Jurkat, Clone E6-1 (cell line): ENCODE measurements at places on chromosomes 3 and 15.
A peak's percentile ranks its signal among the peaks of the same experiment; 100 is the strongest.

- DNase-seq: no peak
Measured at GRCh38 chr3:51975852-51976549, 1.1 kb downstream of the ABHD14A start.

DNA sequence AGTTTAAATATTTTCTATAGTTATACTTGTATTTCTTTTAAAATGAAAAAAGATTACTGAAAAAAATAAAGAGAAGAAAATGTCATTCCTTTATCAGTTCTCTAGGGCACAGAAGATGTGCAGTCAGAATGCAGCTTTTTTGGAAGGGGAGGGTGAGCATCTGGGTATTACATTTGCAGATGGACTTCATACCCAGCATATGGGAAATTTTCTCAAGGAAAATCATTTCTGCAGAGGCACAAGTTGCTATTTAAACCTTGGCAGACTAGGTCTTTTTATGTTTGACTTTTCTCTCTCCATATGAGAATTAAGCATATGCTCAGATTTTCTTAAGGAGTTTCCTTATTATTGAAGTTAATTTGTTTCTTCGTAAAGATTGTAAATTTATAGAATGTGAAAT lies 39.5 kb upstream of the ZNF385D start:
- no peak for DNase-seq

GRCh38 chr3:8575364-8576104 lies 69.1 kb downstream of the SSUH2 start:
- DNase-seq: no peak

- no peak for DNase-seq
Measured at GRCh38 chr3:185051801-185052200, 101.1 kb downstream of the C3orf70 start.

GRCh38 chr3:159196359-159196758 lies 394.5 kb downstream of the MFSD1 start:
- DNase-seq: no peak

GRCh38 chr3:179036226-179036625 lies 35.4 kb downstream of the ZMAT3 start:
- DNase-seq: no peak

DNA sequence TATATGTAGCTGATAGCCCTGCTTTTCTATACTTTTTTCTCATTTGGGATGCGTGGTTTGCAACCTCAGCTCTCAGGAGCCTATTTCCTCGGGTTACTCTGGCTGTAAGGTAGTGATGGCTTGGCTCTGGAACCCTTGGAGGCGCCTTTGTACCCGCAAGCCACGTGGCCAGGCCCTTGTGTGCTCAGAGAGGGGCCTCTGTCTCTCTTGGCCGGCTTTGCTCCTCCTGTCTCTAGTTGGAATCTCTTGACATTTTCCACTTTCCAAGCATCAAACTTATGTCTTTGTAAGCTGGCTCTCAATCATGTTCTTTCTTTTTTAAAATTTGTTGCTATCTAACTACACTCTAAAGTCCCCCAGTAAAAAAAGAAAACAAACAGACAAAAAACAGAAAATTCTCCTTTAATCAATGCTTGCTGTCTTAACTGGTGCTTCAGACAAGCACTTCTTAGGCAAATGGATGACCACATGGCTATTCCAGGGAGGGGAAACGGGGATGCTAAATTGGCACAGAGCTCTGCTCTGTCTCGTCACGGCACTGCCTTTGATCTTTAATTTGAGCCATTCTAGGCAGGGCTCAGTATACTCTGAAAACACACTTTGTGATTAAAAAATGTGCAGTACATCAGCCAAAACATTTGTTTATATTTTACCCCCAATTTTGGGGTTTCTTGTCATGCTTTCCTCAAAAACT lies 180.4 kb upstream of the NR2E3 start:
- DNase-seq: no peak

- peak; percentile 34 for DNase-seq
Measured at GRCh38 chr3:126134219-126134975, 46.0 kb downstream of the ALDH1L1 start.

- no peak for DNase-seq
Measured at GRCh38 chr15:25989327-25989726, 126.2 kb upstream of the ATP10A start.

- DNase-seq: no peak
Measured at GRCh38 chr3:46661776-46662766, 31.4 kb downstream of the ALS2CL start.

DNA sequence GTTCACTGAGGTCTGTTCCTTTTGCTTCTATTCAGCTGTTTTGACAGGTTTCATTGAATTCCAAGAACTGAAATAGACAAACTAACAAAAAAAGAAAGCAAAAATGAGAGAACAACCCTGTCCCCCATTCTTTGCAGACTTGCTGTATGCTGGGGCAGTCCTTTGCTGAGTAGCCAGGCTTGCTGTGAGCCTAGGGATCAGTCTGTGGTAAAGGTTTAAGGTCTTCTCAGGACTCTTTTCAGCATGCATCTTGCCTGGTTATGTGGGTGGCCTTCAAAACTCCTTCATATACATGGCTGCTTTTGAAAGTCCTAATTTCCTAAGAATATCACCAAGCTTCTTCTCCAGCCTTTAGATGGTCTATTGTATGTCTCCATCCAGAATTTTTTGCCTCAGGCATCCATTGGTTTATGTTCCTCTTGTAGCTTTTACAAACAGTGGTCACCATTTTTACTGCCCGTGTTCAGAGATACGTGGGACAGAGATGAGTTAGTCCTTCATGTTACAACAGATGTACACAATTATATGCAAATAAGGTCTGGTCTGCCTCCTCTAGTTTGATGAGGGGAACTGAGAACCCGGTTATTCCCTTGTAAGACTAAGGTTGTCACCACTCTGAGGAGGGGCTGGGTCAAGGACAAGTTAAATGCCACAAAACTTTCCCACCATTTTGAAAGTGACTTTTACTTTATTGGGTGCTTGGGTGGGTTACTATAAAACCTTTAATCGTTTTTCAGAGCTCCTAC lies 41.4 kb downstream of the SACM1L start:
- no peak for DNase-seq

- no peak for DNase-seq
Measured at GRCh38 chr3:13013994-13014754, 59.1 kb downstream of the IQSEC1 start.

- DNase-seq: no peak
Measured at GRCh38 chr3:62678841-62679240, 196.4 kb downstream of the CADPS start.

DNA sequence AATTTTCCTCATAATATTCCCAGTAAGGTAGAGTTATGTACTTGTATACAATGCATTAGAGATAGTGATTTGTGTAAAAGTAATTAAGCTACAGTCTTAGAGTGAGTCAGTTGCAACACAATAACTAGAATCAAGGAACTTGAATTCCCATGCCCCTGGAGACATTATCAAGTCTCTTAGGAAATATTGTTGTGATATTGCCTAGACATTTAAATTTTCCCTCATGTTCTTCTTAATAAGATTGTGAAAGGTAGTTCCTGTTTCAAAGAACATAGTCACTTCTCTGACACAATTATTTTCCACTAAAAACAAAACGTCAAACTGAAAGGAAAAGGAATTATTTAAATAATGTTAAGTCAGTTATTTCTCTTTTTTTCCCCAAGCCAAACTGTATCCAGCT lies 13.0 kb upstream of the ATP1B3 start:
- no peak for DNase-seq

- no peak for DNase-seq
Measured at GRCh38 chr15:99504071-99504822, 61.5 kb upstream of the MEF2A start.

DNA sequence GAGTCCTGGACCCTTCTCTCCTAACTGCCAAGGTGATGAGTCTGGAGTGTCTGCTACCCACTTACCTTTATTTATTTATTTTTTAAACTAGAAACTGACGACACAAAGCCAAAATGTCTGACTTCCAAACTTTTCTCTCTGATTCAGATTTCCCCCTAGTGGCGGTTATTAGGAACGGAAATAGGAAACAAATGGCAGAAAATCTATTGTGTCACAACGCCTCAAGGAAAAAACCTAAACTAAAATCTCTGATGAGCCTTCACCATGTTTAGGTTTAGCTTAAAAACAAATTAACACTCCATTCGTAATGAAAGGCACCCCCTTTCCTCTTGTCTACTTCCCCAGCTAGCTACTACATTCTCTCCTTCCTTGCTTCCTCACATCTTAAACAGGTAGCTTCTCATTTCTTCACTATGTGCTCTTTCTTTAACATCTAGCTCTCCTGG lies 94.0 kb upstream of the MEX3B start:
- peak; percentile 33 for DNase-seq

DNA sequence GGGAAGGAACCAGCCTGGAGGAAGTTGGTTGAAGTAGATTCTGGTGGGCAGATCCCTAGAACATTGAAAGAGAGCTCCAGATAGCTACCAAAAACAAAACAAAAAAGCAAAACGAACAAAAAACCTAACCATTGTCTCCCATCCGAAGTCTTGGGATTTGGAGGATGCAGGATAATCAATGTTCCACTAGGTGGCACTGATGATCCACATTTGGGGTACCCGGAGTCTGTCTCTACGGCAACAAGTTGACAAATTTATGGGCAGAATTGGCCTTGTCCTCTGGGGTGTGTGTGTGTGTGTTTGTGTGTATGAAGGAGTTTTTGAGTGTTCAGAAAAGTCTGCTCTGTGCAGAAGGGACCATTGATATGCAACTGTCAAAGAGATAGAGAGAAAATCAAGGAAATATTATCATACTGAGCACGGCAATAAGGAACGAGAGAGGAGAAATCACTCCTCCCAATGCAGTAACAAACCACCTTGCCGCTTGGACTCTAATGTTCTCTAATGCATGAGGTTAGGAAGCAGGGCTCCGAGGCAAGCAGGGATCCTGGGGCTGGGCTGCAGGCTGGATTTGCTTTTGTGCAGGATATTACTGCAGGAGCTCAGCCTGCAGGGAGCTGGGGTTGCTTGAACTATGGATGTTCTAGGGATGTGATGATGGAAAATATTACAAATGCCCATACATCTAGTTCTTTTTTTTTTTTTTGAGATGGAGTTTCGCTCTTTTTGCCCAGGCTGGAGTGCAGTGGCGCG lies 59.8 kb upstream of the KLHL25 start:
- DNase-seq: peak; percentile 70
